ENCODE measurements at places on chromosomes 6 and 20.

GRCh38 chr6:7431313-7431673, 41.7 kb downstream of the RIOK1 start:
- no peak for DNase-seq

GRCh38 chr20:31652917-31653396, 15.2 kb downstream of the COX4I2 start:
- DNase-seq: no peak

- no peak for DNase-seq
Observed at GRCh38 chr6:40845553-40845952, 193.5 kb downstream of the UNC5CL start.

GRCh38 chr6:129195643-129196042, 312.7 kb downstream of the LAMA2 start:
- no peak for DNase-seq

DNA sequence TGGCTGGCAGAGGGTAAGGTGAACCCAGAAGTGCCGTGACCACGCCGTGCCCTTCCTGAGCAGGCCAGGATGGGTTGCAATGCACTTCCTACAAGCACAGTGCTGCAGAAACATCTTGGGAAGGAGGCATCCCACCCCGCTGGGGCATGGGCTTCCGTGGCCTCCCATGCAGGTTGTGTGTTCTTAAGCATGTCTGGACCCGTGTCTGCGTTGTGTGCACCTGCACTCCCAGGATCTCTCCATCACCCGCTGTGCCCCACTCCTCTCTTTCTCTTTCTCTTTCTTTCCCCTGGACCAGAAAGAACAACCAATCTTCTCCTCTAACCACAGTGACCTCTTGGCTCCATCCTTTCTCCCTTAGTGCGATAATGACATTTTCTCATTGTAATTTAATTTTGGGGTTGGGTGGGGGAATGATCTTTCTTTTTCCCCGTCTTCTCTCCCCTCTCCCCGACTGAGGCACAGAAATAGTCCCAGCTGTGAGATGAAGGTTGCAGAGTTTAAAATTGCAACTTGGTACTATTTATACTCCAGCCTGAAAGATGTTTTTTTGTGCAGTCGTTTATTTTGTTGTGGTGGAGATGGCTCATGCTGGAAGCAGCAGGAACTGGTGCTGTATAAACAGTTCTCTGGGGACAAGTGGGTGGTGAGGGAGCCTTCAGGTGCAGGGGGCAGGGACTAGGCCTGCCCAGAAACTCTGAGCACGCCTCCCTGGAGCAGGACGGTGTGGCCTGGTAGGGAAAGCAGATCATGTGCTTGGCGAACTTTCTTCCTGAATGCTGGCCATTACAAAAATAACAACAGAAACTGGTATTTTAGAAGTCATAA, 20.5 kb downstream of the BCAS4 start:
- no peak for DNase-seq

- no peak for DNase-seq
Observed at GRCh38 chr20:51313358-51313827, 229.1 kb downstream of the NFATC2 start.

DNA sequence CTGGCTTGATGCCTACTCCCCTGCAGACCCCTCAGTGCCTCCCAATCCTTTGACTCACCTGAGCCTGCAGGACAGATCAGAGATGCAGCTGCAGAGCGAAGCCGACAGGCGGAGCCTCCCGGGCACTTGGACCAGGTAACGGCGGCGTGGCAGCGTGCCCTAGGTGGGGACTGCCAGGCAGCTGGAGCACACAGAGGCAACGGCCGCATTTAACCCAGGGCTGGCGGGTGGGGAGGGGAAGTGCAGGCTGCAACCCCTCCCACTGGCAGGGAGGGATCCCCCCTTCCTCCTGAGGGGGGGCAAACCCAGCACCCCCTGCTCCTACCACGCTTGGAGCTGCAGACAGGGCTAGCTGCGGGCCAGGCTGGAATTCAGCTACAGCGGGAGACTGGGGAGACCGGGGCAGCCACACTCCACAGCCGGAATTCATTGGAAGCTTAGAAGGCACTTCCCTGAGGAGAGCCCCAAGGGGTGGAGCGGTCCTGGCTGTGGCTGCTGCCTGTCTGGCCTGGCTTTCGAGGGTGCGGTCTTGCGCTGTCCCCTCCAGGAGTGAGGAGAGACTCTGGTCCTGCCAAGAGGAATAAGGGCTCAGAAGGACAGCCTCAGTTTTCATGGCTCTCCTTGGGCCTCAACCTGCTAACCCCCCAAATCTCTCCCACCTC, at the start of gene MATN4:
TSS of gene MATN4 (minus strand) at position 183 of the 662 bp plus-strand sequence. CDS start 2,717 bp downstream, outside the sequence.
- DNase-seq: no peak

DNA sequence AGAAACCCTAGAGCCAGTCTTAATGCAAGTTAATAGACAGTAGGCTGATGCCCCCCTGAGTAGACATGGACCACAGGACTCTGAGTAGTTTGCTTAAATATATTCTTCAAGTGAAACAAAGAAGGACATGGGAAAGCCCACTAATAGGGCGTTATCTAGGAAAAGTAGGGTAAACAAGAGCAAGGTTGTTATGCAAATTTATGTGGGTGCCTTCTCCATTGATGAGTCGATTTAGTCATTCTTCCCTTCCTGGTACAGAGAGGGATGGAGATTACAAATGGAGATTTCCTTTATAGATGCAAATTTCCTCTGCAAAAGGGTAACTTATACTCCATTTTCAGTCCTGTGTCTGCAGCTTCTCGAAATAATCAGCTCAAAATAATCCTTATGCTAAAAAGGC, 262.0 kb downstream of the CD83 start:
- no peak for DNase-seq

DNA sequence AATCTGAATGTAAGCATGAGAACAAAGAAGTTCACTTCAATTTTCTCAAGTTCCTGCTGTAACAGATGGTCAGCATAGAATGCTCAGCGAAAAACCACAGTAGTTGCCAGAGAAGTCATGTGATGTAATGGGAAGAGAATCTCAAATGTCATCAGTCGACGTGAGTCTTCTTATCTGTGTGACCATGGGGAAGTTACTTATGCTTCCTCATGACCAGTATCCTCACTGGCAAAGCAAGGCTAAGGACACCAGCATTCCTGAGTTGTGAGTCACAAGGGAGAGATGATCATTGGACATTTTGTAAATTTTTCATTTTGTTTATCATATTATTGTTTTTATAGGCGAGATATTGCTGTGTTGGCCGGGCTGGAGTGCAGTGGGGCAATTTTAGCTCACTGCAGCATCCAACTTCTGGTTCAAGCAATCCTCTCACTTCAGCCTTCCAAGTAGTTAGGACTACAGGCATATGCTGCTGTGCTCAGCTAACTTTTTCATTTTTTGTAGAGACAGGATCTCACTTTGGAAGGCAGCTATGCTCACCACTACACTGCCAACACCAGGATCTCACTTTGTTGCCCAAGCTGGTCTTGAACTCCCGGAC, 21.9 kb downstream of the SGK1 start:
- no peak for DNase-seq

DNA sequence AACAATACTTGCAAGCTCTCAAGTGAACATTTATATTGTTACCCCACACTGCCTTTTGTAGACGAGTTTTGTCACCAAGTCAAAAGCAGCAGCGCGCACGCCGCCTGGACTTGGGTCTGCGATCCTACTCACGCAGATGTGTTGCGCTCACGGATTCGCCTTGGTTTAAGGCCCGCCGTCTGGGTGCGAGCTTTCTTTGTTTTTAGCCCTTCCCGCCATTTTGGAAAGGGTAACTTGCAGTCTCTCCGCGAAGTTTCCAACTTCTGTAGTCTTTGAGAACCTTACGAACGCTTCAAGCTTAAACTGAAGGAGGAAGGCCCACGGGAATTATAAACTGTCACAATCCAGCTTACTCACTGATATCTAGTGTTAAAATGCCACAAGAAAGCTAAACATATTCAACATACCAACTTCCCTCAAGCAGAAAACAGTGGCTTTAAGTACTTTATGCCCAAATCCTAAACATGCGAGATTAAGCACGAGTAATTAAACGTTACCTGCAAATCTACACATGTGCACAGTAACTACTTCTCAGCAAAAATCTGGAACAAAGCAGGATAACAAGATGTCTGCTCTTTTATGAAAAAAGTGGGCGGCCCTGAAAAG, 80.4 kb upstream of the BTN3A2 start:
- DNase-seq: no peak

All from caudate nucleus (tissue), 63 donors.